ENCODE measurements at places on chromosomes 5 and 9.

GRCh38 chr5:67802766-67803165 is 412.8 kb upstream of the PIK3R1 start:
- no peak for DNase-seq

DNA sequence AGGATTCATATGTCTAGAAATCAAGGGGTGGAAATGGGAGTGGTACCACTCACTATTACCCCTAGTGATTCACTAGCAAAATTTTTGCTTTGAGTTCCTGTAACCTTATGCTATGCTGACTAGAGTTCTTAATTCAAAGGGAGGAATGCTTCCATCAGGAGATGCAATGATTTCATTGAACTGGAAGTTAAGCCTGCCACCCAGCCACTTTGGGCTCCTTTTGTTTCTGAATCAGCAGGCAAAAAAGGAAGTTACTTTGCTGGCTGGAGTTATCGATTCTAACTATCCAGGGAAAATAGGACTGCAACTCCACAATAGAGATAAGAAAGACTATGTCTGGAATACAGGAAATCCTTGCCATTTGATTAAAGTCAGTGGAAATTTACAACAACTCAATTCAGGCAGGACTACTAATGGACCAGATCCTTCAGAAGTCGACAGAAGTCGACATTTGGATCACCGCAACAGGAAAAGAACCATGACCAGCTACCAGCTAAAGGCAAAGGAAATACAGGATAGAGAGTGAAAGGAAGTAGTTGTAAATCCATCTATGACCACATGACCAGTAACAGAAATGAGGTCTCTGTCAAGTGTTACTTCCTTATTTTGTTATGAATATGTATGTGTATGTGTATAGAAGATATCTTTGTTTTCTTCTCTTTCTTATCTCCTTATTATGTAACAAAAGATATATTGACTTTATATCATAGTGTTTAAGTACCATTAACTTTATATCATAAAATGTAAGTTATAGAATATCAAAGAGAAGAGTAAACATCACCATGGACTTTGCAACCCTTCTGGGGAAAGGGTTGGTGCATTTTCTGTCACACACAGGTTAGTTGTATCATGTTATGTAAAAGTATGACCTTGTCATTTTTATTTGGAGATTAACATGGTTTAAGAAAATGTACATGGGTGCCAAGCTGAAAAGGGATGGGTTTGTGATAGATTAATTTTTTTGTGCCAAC is 198.7 kb upstream of the HAPLN1 start:
- DNase-seq = peak; percentile 42

DNA sequence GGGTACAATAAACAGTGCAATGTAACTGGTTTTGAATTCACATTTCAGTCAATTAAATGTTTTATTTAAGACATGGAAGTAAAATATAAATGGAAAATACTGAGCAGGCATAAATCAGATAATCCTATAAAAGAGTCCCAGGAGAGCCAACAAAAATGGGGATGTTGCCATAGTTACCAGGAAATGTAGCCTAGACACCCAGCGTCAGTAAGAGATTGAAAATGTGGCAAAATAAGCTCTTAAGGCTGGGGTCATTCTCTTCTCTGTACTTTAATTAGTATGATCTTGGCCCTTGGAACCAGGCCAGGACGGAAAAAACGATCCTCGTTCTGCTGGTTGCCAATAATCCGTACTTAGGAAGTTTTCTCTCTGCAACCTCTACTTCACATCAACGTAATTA is 18.9 kb upstream of the RASEF start:
- no peak for DNase-seq

- no peak for DNase-seq
Measured at GRCh38 chr5:31754741-31755675, 116.1 kb downstream of the PDZD2 start.

DNA sequence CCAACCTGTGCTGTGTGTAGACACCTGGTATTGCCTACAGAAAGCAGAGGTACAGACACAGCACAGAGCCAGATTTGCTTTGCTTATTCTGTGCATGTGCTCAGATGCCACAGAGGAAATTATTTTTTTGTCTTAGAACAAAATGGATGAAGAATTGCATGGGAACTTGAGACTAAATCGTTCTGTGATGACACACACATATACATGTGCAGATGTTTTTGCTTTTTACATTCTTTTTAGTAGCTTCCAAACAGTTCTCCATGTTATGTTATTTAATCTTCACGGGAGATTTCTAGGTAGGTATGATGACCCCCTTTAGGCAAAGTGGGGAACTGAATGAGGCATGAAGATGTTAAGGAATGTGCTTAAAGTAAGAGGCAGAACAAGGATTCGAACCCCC is 221.5 kb upstream of the PANK3 start:
- DNase-seq = no peak

GRCh38 chr9:104494808-104495207 is 9.3 kb upstream of the OR13F1 start:
- peak; percentile 58 for DNase-seq
